Stimulated activated CD8-positive, alpha-beta memory T cell treated with anti-CD3 and anti-CD28 coated beads, Interleukin-12 subunit alpha, Interleukin-12 subunit beta, amount 100 ng/mL, for 1 hour (primary cell): ENCODE measurements at places on chromosomes 11 and 22.

- DNase-seq: no peak
These were observed 32.3 kb downstream of the ELF5 start for GRCh38 chr11:34481307-34481706.

GRCh38 chr11:72683782-72684200 is 9.6 kb upstream of the PDE2A start:
- DNase-seq: peak; percentile 43

DNA sequence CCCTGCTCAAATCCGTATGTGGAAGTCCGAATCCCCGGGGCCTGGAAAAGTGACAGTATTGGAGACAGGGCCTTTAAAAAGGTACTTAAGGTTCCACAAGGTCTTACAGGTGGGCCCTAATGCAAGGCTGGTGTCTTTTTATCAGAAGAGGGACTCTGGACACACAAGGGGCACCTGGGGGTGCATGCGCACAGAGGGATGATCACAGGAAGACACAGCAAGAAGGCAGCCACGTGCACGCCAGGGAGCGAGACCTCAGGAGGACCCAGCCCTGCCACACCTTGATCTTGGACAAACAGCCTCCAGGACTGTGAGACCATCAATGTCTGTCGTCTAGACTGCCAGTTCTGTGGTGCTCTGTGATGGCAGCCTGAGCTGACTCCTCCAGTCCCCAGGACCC is 96.5 kb downstream of the SHANK2 start:
- no peak for DNase-seq

GRCh38 chr11:93568726-93569125 is 25.5 kb upstream of the SMCO4 start:
- no peak for DNase-seq

DNA sequence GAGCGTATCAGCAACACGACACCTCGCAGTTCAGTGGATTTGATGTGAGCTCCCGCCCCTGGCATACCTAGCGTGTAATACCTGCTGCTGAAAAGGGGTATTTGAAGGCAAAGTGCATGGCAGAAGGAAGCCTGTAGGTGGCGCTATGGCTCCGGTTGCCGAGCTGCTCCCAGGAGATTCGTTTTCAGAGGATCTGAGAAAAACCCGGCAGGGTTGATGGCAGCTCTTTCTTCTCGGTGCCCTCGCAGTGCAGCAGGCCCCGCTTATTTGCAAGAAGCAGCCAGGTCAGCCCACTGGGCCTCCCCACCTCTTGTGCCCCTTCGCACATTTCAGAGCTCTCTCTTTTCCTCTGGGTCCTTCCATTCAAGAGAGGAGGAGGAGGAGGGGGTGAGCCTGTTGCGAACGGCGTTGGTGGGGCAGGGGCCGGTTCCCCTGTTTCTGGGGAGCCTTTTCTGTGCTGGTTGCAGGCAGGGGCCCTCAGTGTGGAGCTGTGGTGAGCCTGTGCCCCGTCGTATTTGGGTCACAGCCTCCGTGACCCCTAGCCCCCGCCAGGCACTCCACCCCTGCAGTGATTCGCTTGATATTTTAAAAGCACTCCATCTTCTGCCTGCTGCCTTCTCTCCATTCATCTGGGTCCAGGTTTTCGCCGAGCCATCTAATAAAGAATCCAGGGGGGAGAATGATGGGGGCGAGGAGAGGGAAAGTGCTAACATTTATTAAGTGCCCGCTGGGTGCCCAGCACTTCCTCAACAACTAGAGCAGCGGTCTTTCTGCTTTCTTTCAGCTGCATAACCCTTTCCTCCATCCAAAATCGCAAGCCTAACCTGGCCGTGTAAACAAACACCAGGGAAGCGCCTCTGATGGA is 85.3 kb upstream of the SYT13 start:
- peak; percentile 49 for DNase-seq

DNA sequence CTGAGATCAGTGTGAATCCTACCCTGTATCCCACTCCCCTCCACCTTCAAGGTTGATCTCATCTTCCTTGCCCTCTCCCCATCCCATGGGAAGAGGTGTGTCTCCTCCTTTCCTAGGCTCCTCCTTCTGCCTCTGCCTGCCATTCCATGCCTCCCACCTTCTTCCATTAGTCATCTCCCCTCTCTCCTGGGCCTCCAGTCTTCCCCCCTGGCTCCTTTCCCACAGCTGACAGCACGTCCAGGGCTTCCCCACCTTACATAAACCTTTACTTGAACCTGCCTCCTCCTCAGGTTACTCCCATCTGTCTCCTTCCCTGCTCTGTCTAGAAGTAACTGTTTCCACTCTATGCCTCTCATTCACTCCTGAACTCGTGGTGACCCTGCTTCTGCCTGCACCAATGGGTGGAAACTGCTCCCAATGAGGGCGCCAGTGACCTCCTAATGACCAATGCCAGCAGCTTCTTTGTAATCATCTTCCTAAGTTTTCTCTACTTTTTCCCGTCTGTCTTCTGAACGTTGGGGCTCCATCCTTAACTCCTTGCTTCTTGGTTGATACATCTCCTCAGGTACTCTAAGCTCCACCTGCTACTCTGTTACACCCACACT is 266.9 kb upstream of the NARS2 start:
- no peak for DNase-seq

DNA sequence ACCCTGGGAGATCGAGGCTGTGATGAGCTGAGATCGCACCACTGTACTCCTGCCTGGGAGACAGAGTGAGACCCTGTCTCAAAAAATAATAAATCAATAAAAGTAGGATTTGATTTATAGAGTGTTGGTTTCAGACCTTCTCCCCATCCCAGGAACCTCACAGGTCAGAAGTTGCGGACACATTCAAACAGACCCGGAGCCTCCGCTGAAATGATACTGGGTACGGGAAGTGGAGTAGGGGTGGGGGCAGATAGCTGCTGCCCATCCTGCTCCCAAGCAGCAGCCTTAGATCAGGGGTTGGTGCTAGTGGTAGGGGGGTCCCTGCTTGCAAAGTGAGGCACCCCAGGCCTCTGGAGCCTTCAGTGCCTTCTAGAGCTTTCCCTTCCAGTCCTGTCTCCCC is 7.8 kb downstream of the PRDM11 start:
- DNase-seq: no peak

DNA sequence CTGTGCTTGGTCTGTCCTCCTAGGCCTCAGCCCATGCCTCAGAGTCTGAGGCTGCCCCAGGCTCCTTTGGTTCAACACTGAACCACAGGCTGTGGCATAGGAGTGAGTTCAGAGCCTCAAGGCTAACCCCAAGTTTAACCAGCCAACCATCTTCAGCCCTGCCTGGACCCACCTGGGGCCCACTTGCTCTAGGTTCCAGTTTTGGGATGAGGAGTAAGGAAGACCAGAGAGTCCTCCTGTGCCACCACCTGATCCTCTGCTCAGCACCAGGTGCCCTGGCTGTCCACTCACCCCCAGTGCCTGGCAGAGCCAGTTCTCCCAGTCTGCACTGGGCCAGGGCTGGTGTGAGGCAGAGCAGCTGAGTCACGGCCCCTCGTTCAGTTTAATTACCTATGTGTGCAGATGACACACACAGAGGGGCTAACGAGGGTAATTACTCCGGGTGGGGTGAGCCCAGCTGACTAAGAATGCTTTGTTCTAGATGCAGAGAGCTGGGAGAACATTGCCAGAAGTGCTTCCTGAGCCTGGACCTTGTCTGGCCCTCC is 12.0 kb upstream of the TMPRSS13 start:
- no peak for DNase-seq

GRCh38 chr11:88106666-88107065 is 68.6 kb downstream of the RAB38 start:
- no peak for DNase-seq

DNA sequence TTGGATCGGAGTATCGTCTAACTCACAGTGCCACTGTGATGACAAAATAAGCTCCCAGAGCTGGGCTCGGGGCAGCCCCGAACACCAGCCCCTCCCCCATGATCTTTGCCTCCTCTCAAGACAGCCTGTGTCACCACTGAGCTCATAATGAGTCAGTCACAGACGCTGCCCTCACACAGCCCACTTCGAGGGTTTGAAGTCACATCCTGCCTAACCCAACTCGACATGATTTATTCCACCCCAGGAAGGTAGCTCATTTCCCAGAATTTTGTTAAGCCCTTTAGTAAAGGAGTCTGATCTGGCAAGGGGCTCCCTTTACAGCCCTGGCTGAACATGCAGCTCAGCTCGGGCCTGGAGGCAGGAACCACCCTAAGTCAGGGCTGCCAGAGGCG is 22.8 kb downstream of the MYH9 start:
- peak; percentile 77 for DNase-seq

GRCh38 chr11:83072350-83073242 is 899 bp upstream of the RAB30 start:
- DNase-seq: no peak

- DNase-seq: no peak
These were observed 70.6 kb downstream of the CTSC start for GRCh38 chr11:88266919-88267318.

GRCh38 chr11:100870138-100870537 is 183.1 kb downstream of the ARHGAP42 start:
- no peak for DNase-seq

DNA sequence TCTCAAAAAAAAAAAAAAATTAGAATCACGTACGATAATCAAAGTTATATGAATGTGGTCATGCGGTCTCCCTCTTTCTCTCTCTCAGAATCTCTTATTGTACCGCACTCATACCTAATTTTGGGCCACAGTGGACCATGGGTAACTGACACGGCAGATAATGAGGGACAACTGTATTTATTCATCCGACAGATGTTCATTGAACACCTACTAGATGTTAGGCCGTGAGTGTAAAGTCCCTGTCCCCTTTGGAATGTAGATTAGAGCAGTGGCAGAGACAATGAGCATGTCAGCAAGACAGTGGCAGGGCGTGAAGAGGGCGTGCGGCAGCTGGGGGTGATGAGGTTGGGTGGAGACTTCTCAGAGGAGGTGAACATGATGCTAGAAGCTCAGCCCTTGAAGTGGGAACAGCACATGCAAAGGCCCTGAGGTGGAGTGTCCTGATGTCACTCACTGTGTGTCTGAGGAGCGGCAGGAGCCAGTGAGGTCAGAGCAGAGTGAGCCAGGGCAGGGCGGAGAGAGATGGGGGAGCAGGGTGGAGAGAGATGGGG is 25.1 kb downstream of the CACNA1I start:
- DNase-seq: no peak

GRCh38 chr11:104329078-104329665 is 165.2 kb upstream of the PDGFD start:
- no peak for DNase-seq

DNA sequence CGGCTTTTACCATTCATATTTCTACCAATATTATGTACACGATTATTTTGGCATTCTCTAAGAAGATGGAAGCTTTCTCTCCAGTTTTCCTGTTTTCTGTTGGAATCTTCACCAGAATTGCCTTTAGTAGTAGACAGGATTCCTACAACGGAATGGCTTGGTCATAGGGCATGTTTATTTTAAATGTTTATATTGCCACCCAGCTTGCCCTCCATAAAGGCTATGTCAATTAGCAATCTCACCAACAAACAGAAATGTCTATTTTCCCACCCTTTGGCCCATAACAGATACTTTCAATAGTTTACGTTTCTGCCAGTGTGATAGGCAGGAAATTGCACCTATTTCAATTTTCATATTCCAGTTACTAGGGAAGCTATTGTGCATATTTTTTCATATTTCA is 893.5 kb downstream of the NTM start:
- no peak for DNase-seq

DNA sequence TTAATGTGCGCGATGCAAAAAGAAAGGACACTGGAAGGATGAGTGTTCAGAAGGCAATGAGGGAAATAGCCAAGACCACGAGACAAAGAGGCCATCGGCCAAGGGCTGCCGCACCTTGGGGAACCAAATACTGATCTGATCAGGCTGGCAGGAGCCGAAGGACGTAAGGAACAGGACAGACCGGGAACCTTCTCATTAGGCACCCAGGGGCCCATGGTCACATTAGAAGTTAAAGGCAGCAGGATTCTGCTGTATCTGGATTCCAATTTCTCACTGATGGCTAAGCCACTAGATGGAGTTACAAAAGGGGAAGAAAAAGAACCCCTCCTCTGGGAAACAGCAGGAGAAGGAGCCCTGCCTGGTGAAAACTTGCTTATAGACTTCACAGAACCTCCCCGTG is 28.8 kb upstream of the CPT1A start:
- DNase-seq: no peak

GRCh38 chr11:28964811-28965210 is 856.6 kb downstream of the METTL15 start:
- no peak for DNase-seq

DNA sequence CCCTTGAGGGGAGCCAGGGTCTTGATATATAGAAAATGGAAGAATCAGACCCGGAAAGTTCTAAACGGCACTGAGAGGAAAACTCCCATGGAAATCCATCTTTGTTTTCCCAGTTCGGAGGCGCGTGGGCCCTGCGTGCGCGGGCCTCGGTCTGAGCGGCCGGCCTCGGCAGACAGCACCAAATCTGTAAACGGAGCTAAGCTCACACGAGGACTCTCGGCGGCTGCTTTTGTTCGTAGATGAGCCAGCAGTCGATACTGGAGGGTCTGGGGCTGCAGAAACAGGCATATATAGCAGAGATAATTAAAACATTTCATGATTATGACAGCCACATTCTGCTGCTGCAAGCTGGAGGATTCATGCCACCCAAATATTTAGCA is 68.5 kb upstream of the PPARA start:
- no peak for DNase-seq

GRCh38 chr22:25447067-25447685 is 117.3 kb upstream of the GRK3 start:
- DNase-seq: no peak

DNA sequence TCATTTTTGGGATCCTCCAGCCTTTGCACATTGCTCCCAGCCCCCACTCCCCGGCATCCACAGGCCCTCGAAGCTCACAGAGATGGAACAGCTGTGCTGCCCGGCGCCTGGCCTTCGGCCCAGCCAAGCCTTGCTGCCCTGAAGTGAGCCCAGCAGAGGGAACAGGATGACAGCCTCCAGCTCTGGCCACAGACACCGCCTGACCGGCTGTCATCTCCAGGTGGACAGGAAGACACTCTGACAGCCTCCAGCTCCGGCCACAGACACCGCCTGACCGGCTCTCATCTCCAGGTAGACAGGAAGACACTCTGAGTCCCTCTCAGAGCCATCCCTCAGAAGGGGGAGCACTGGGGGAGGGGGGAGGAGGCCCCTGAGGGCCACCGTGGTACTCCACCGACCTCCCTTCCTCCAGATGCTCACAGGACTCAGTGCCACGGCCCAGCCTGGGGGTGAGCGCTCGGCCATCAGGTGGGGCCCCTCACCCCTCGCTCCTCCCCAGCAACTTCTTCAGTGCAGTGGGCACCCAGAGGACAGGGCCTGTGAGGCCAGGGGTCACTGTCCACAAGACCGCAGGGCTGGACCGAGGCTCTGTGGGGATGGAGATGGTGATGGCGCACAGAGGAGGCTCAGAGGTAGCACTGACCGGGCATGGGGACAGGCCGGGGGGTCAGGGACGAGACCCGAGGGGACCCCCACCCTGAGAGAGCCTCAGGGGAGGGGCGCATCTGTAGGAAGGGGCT is 58.6 kb downstream of the BRD1 start:
- DNase-seq: no peak

GRCh38 chr11:1819074-1819473 is 15.7 kb upstream of the SYT8 start:
- DNase-seq: no peak

GRCh38 chr22:24376586-24376985 is 50.8 kb upstream of the ADORA2A start:
- no peak for DNase-seq

- DNase-seq: no peak
These were observed 109.1 kb upstream of the LMO1 start for GRCh38 chr11:8372641-8373381.
